ENCODE measurements at places on chromosomes 3 and 15. TPM values are rescaled to one million over a fixed set of nuclear protein-coding genes. Genes with fewer than 3 reads are reported as not detected.

Gene ACKR2
- 0.12 TPM for polyA plus RNA-seq

Gene CADM2
- polyA plus RNA-seq: not detected

GRCh38 chr3:126747768-126748167 is 43.7 kb downstream of the CHCHD6 start:
- no peaks in the 10 kb centered on the region for H3K27me3 ChIP-seq
- no peak overlapping the region for H3K27ac ChIP-seq
- H3K36me3 ChIP-seq: no peaks in the 10 kb centered on the region
- peaks cover 2% of the 10 kb centered on the region for H3K4me1 ChIP-seq
- no peak overlapping the region for H3K4me3 ChIP-seq

Gene STX19
- not detected for polyA plus RNA-seq

- H3K27me3 ChIP-seq: no peaks in the 10 kb centered on the region
- no peak overlapping the region for H3K4me3 ChIP-seq
- peaks cover 14% of the 10 kb centered on the region for H3K36me3 ChIP-seq
- peaks cover 6% of the 10 kb centered on the region for H3K4me1 ChIP-seq
- no peak overlapping the region for H3K27ac ChIP-seq
- DNase-seq: no peak
Observed at GRCh38 chr15:78023081-78023665, 54.3 kb downstream of the TBC1D2B start.

GRCh38 chr15:59923508-59923907 is 80.6 kb upstream of the FOXB1 start:
- H3K27me3 ChIP-seq: no peaks in the 10 kb centered on the region
- H3K4me3 ChIP-seq: no peak overlapping the region
- no peak overlapping the region for H3K27ac ChIP-seq
- H3K36me3 ChIP-seq: no peaks in the 10 kb centered on the region
- no peak for DNase-seq

DNA sequence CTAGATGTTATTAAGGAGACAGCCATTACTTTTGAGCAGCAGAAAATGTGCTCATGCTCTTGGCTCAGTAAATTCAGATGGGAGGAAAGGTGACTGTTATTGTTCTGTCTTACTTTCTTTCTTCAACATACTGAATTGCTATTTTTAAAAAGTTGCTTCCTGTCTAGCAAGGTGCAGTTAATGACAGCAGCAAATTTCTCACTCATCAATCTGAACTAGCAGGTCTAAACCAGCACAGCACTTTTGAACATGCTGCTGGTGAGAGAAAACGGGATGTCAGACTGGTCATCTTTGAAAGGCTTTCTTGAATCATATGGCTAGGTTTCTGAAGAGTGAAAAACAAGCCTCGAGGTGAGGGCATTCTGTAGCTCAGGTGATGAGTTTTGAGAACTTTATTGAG is 384.7 kb downstream of the MFSD1 start:
- no peak overlapping the region for H3K27ac ChIP-seq
- no peak for DNase-seq
- peaks cover 10% of the 10 kb centered on the region for H3K4me1 ChIP-seq
- H3K36me3 ChIP-seq: no peaks in the 10 kb centered on the region

DNA sequence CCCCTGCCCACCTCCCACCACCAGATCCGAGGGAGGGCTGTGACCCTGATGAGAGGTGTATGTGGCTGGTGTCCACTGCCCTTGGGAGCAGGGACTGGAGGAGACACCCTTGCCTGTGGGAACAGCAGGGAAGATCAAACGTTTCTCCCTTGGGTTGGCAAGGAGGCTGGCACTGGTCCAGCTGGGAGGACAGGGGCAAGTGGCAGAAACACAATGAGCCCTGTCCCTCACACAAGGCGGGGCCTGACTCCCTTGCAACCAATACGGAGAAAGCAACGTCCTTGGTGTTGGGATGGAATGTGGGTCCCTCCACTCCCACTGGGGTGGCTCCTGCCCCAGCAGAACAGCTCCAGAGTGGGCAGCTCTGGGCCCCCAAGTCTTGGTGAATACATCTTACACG is 5.2 kb downstream of the HYAL2 start:
- H3K4me1 ChIP-seq: peaks cover 5% of the 10 kb centered on the region
- H3K36me3 ChIP-seq: peaks cover 18% of the 10 kb centered on the region
- DNase-seq: no peak
- H3K27me3 ChIP-seq: no peaks in the 10 kb centered on the region

DNA sequence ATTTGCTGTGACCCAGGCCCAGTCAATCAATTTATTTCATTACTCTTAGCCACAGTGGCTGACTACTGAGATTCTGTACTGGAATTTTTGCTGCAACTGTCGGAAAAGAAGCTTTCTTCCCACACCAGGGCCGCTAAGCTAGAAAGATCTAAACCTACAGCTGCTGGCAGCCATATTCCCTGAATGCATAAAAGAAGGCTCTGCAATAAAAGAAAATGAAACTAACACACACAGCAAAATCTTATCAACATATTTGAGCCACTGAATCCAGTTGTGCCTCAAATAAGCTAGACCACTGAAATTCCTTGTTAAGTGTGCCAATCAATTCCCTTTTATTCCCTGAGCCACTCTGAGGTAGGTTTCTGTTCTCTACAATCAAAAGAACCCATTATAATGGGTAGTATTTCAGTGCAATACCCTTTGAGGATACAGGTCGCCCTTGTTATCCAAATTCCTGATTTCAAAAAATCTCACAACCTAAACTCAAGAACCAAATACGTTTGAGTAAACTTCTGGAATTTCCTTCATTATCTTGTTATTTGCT is 60.3 kb downstream of the MYO9A start:
- no peak overlapping the region for H3K4me3 ChIP-seq
- DNase-seq: no peak
- H3K4me1 ChIP-seq: no peaks in the 10 kb centered on the region
- no peaks in the 10 kb centered on the region for H3K36me3 ChIP-seq
- no peak overlapping the region for H3K27ac ChIP-seq

Gene SLC35G2
- 11.6 TPM for polyA plus RNA-seq

DNA sequence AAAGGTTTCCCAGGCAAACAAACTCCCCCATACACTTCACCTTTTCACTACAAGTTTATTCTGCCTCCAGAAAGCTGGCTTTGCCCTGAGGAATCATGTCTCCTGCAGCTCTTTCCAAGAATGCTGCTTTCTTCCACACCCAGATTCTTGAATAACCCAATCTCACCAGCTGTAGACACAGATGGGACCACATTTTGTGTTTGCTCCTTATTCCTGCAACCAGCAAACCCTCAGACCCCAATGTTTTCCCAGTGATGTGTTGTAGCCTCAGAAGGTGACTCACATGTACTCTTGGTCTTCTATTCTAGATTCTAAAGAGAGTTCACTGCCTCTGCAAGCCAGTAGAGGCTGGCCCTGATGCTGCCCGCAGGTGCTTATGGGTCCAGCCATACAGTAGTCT is 23.6 kb upstream of the TRIM59 start:
- peaks cover 21% of the 10 kb centered on the region for H3K4me1 ChIP-seq
- H3K27me3 ChIP-seq: no peaks in the 10 kb centered on the region
- peak; percentile 97 for DNase-seq
- no peaks in the 10 kb centered on the region for H3K36me3 ChIP-seq
- peak overlapping the region; percentile 66 for H3K27ac ChIP-seq

- DNase-seq: peak; percentile 5
- no peak overlapping the region for H3K27ac ChIP-seq
- no peaks in the 10 kb centered on the region for H3K27me3 ChIP-seq
- H3K4me3 ChIP-seq: no peak overlapping the region
- H3K4me1 ChIP-seq: peaks cover 7% of the 10 kb centered on the region
- H3K36me3 ChIP-seq: peaks cover 6% of the 10 kb centered on the region
Observed at GRCh38 chr15:30985081-30985531, 6.3 kb downstream of the MTMR10 start.

GRCh38 chr3:69296995-69297394 is 88.9 kb downstream of the FRMD4B start:
- no peaks in the 10 kb centered on the region for H3K27me3 ChIP-seq

- peaks cover 32% of the 10 kb centered on the region for H3K4me1 ChIP-seq
- H3K36me3 ChIP-seq: no peaks in the 10 kb centered on the region
- no peak overlapping the region for H3K27ac ChIP-seq
- no peaks in the 10 kb centered on the region for H3K27me3 ChIP-seq
Observed at GRCh38 chr15:68582864-68583263, 4.1 kb downstream of the CORO2B start.

DNA sequence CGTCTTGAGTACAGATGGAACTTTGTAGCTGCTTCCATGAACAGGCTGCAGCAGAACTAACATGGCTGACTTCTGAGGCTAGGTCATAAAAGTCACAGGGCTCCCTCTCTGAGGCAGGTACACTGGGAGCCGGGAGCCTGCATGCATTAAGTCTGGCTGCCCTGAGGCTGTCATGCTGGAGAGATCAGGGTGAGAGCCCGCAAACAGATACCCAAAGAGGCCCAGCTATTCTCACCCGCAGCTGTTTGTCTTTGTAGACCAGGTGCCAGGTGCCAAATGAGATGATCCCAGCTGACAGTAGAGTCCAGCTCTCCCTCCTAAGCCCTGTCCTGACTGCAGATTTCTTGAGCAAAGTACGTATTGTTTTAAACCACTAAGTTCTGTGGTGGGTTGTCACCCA is 8.6 kb upstream of the SLCO3A1 start:
- no peaks in the 10 kb centered on the region for H3K4me1 ChIP-seq
- H3K4me3 ChIP-seq: no peak overlapping the region
- no peaks in the 10 kb centered on the region for H3K27me3 ChIP-seq
- no peak overlapping the region for H3K27ac ChIP-seq

Gene TMEM202
- not detected for polyA plus RNA-seq

All from fibroblast of lung (primary cell).